Inflammatory macrophage treated with lipopolysaccharide for 1 hour (primary cell): ENCODE measurements at places on chromosomes 3 and 15.

DNA sequence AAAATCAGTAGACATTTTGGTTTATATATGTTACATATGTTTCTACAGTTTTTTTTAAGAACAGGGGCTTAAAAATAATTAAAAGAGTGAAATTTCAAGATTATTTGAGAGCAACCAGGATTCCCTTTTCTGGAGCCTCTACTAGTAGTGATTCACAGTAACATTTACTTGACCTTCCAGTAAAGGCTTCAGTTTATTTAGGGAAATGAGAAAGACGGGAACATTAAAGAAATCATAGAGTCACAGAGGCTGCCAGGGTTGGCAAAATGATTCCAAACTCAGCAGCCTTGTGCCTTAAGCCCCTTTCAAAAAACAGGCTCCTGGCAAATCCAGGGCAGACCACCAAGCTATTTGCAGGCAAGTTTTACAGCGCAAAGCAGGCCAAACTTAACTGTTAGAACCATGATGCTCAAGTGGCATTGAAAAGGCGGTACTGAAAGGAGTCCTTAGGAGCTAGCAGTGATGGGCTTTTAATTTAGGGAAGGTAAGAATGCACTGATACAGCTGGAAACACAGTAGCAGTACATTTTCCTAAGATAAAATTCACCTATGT lies 201.1 kb upstream of the ADAMTS9 start:
- no peak for DNase-seq

- peak; percentile 12 for DNase-seq
Observed at GRCh38 chr3:184040010-184040409, 8.5 kb downstream of the HTR3D start.

- no peak for DNase-seq
Observed at GRCh38 chr15:49986326-49986725, 132.7 kb downstream of the ATP8B4 start.

GRCh38 chr15:73575636-73576247 lies 57.4 kb downstream of the NPTN start:
- DNase-seq, result no peak

DNA sequence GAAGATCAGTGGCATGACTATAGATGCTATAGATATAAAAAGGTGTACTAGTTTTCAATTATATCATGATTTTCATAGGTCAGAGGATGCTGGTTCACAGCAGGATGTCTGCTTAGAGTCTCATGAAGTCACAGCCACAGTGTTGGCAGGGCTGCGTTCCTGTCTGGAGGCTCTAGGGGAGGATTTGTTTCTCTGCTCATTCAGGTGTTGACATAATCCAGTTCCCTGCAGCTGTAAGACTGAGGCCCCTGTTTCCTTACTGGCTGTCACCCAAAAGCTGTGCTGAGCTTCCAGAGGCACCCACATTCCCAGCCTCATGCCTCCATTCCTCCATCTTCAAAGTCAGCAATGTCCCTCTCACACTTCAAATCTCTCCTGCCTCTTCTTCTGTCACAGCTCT lies 170.7 kb downstream of the OCA2 start:
- no peak for DNase-seq

DNA sequence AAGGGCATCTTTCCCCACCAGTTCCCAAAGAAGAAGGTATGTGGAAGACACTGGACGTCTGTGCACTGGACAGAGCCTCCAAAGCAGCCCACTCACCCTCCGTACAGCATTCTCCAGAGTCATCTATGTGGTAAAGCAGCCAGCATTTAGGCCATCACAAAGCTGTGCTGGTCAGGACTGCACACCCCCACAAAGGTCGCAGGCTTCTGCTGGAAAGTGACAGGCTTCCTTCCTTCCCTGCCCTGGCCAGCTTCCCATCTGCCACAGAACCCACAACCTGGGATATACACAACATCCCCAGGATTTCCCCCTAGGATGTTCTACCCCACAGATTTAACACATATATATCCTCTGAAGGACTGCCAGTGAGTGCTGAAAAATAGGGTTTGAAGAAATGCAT lies 64.6 kb upstream of the GALNT15 start:
- DNase-seq, result no peak

GRCh38 chr3:149199474-149199873 lies 22.2 kb downstream of the CP start:
- DNase-seq, result no peak

DNA sequence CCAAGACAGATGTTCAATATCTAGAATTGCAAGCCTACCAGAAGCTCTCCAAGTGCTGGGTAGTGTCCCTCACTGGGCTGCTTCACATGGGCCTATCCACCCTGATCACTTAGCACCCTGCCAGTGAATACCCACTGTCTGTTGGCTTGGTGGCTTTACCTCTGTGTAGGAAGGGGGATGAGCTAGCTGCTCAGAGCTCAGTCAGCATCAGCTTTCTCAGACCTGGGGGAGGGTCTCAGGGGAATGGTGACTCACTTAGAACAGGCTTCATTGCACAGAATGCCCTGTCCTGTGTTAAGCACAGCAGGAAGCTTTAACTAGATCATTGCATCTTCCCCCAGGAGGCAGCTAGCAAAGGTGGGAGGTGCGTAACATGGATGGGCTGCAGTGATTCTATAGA lies 209.8 kb downstream of the PDCD6IP start:
- no peak for DNase-seq

GRCh38 chr3:196596355-196596754 lies 27.9 kb downstream of the FBXO45 start:
- DNase-seq, result no peak

DNA sequence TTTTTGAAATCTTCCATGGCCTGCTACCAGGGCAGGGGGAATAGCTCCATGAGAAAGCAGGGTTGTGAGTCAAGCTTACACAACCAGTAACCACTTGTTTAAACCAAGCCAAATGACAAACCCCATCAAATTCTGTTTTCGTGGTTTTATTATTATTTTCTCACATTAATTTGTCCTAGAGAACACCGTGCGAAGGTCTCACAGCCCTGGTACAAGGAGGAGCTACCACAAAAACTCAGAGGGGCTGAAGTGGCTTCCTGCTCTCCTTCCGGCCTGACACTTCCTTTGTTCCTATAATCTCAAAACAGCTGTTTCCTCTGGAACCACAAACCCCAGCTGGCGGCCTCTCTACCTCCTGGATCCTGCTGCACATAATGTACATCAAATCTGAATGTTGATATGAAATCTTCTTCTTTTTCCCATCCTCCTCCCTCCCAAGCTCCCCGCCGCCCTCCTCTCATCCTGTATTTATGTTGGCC lies 375.9 kb downstream of the MCTP2 start:
- DNase-seq, result no peak

DNA sequence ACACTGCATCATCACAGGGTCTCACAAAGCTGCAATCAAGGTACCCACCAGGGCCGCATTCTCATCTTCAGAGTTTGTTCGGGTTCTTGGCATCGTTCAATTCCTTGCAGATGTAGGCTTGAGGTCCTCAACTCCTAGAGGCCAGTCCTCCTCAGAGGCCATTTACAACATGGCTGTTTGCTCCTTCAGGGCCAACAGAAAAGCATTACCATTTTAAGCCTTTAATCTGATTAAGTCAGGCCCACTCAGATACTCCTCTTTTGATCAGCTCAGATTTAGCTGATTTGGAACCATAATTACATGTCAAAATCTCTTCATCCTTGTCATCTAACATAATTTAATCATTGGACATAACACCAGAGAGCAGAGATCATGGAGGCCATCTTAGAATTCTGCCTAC lies 55.4 kb downstream of the BFSP2 start:
- DNase-seq, result no peak

DNA sequence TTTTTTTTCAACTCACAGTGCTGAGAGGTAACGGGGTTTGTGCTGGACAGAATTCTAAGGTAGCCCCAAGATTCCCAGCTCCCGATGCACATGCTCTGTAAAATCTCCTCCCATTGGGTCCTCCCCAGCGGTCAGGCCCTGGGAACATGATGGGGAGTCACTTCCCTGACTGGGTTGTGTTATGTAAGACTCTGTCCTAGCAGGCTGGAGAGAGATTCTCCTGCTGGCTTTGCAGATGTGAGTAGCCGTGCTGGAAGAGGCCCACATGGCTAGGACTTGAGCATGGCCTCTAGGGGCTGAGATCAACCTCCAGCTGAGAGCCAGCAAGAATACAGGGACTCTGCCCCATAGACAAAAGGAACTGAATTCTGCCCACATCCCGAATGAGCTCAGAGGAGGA lies 83.7 kb upstream of the OXTR start:
- no peak for DNase-seq

DNA sequence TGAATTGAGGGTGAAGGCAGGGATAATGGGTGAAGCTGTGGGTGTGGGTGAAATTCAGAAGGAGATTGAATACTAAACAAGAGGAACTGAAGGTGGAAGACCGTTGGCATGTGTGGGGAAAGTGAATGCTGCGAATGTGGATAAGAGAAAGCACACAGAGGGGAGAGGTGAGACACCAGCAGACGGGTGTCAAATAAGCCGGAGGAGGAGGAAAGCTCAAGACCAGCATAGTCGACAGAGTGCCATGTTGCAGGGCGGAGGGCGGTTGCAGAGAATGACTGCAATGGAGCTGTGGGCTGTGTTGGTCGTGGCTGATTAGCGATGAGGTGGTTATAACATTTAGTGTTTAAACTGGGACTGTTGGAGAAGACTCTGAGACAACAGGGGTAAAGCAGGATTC lies 16.4 kb upstream of the HCN4 start:
- no peak for DNase-seq

DNA sequence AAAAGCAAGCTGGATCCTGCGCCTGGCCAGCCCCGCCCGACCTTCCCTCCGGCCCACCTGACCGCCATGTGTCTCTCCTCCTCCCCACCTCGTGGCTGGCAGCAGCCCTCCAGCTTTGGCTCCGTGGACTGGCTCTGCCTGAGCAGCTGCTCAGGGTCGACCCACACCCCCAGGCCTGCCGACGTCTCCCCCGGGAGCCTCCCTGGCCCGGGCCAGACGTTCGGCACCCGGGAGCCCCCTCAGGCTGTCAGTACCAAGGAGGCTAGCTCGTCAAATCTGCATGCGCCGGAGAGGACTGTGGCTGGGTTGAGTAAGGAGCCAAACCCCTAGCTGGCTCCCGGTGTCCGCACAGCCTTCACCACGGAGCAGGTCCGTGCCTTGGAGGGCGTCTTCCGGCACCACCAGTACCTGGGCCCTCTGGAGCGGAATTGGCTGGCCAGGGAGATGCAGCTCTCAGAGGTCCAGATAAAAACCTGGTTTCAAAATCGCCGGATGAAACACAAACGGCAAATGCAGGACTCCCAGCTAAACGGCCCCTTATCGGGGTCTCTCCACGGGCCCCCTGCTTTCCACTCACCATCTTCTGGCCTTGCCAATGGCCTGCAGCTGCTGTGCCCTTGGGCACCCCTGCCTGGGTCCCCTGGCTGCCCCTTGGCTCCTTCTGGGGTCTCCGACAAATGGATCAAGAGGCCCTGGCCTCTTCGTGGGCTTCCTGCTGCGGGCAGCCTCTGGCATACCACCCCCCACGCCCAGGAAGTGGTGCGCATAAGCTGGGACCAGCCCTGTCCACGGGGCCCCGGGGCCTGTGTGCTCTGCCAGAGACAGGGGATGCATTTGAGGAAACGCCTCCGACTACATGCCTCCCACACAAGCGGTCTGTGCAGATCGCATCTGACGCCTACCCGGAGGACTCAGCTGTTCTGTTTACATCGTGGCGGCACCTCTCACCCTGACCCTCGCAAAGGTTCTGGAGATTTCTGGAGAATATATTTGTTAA lies 345.0 kb downstream of the ZNF385D start:
- DNase-seq, result no peak

- DNase-seq, result no peak
Observed at GRCh38 chr15:78162038-78162437, 12.9 kb downstream of the IDH3A start.

DNA sequence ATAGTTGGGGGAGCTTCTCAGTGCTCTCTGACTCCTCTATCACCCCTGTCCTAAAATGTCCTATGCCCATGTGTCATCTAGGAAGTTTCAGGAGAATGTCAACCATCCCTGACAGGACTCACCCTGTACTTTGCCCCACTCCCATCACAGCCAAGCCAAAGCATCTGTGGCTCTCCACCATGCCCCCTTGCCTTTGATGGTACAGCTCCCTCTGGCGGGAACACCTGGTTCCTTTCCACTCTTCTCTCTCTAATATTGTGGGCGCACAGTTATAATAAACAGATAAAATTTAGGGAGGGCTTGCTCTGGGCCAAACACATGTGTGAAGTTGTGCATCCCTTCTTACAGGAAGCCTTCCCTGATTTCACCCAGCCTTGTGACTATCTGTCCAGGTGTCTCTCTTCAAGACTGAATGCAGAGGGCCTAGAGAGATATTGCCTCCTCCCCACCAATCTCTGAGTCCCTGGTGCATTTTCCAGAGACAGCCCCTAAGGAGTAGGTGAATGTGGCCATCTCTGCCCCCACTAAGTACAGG lies 62.8 kb downstream of the ISG20 start:
- no peak for DNase-seq

DNA sequence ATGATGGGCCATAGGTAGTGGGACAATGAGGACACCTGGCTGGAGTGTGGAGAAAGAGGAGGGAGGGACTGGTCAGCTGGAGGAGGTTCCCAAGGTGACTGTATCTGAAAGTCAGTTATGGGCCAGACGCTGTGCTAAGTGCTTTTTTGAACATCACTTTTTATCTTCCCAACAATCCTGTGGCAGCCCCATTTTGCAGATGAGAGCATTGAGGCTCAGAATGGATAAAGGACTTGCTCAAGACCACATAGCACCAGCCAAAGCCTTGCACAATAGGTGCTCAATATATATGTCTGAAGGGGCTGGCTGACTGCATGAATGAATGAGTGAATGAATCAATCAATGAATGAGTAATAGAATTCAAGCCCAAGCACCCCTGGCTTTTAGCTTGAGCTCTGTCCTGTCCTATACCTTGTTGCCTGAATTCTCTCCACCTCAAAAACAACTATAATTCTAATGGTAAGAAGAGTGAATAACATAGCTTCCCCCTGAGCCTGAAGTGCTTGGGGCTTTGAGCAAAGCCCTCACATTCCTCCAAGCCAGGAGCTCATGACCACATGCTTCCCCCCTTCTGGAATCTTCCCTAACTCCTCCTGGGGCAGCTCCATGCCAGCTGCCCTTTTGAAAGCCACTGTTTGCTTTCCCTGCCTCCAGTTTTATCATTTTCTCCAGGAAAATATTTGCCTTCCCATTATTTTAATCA lies 150.9 kb downstream of the RPLP1 start:
- DNase-seq, result no peak

GRCh38 chr3:183492849-183493179 lies 62.7 kb downstream of the KLHL6 start:
- no peak for DNase-seq
